ENCODE measurements at places on chromosomes 7 and 10. TPM values are rescaled to one million over a fixed set of nuclear protein-coding genes. Genes with fewer than 3 reads are reported as not detected.

SPDYE9 gene
- not detected for total RNA-seq

AKR1E2 gene
- total RNA-seq, result 6.6 TPM

CFAP69 gene
- 3.3 TPM for total RNA-seq

TFEC gene
- not detected for total RNA-seq

NOM1 gene
- 17.8 TPM for total RNA-seq

IFIT1B gene
- total RNA-seq, result not detected

CRPPA gene
- total RNA-seq, result 0.42 TPM

RPEL1 gene
- 0.09 TPM for total RNA-seq

HYAL4 gene
- not detected for total RNA-seq

SEPTIN7 gene
- total RNA-seq, result 186 TPM

Data from A549 treated with GW870086 at 1 μM for 4 hours (cell line).